ENCODE measurements at places on chromosomes 5 and 9. TPM values are rescaled to one million over a fixed set of nuclear protein-coding genes. Genes with fewer than 3 reads are reported as not detected.

DNA sequence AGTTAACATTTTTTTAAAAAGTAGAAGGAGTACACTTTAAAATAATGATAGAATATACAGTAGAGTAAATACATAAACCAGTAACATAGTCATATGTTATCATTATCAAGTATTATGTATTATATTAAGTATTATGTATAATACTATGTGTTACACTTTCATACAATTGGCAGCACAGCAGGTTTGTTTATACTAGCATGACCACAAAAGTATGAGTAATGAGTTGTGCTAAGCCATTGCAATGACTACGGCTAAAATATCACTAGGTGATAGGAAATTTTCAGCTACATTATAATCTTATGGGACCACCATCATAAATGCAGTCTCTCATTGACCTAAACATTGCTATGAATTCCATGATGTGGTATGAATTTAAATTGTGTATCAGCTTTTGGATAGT is 506.0 kb downstream of the HTR1A start:
- DNase-seq, result no peak

DNA sequence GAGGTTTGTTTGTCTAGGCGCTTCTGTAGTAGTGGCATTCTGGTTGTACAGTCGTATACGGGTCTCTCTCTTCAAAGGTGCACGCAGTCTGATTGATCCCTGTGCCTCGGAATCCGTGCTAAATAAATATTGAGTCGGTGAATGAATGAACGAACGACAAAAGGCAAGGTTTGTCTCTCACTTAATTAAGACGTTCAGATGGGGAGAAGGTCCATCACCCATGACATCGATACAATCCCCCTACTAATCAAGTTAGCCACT is 500 bp upstream of the CREBRF start:
- DNase-seq, result no peak

- no peak for DNase-seq
Measured at GRCh38 chr9:85527331-85528020, 214.3 kb downstream of the AGTPBP1 start.

GRCh38 chr9:126301985-126302603 is 24.5 kb upstream of the MVB12B start:
- DNase-seq, result peak; percentile 7

GRCh38 chr5:14035859-14036503 is 91.5 kb upstream of the DNAH5 start:
- peak; percentile 99 for DNase-seq

DNA sequence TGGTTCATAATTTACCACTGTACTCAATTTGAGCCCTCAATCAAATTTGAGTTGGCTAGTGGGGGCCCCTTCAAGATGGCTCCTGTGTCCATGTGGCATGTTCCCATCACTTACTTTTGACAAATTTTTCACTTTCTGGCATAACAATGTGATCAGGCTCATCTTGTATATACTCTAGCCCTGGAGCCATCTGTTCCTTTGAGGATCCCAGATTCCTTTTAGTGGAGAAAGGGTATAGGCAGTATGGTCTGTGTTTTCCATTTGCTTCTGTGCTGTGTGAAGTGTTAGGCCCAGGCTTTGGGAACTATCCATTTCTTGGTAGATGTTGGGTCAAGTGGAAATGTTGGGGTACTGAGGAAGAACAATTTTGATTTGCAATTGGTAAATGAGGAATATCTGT is 45.7 kb downstream of the SH3GL2 start:
- no peak for DNase-seq

DNA sequence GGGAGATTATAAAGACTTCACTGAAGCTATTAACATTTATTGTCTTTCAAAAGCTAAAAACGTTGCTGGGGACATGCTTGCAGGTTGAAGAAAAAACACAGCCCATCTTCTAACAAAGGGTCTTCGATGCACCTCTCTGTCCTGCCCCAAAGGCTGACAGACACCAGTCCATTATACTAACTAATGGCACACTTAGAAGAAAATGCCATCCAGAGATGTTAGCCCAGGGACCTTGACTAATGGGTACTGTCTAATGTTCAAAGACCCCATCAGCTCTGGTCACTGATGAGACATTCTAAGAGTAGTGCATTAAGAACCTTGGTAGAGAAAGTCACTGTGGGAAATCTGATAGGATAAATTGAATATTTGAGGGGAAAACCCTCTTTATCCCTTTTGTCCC is 124.9 kb downstream of the EBF1 start:
- DNase-seq, result no peak

GRCh38 chr5:2184026-2184366 is 301.3 kb upstream of the IRX4 start:
- no peak for DNase-seq

- DNase-seq, result no peak
Measured at GRCh38 chr9:13555516-13555915, 276.0 kb upstream of the MPDZ start.

GRCh38 chr5:87034557-87034956 is 233.1 kb upstream of the RASA1 start:
- DNase-seq, result no peak

- no peak for DNase-seq
Measured at GRCh38 chr5:77990020-77990419, 213.9 kb upstream of the TBCA start.

- no peak for DNase-seq
Measured at GRCh38 chr9:134726026-134726721, 84.6 kb downstream of the COL5A1 start.

GRCh38 chr9:131629825-131630204 is 84.5 kb downstream of the PRRT1B start:
- no peak for DNase-seq

DNA sequence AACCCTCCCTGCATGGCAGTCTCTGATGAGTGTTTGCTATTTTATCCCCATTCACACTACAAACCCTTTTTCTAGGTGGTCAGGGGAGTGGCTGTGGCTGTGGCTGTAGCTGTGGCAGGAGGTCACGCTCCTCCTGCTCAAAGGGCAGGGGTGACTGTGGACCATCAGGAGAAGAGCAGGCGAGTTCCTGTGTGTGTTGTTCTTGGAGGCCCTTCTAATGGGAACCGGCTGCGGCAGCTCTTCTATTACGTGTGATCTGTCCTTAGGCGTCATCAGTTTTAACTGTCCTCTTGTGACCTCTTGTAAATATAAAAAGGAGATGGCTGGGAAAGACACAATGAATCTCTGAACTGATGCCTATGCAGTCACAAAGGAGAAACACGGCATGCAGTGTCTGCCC is 65.1 kb downstream of the ANKH start:
- peak; percentile 97 for DNase-seq

DNA sequence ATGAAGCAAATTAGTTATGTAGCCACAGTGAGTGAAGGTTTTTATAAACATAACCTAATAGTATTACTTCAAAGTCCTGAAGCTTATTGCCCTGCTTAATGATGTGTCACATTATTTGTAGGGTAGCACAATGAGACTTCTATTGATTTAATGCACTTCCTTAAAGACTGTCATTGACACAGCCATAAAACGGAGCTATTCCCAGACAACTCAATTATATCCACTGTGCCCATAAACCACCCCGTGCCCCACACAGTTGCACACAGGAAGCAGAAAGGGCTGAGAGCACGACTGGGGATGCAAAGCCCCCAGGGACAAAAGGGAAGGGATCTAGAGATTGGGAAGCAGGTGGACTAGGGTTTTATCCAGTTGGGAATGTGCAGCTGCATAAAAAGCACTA is 37.0 kb downstream of the TRIM32 start:
- no peak for DNase-seq

DNA sequence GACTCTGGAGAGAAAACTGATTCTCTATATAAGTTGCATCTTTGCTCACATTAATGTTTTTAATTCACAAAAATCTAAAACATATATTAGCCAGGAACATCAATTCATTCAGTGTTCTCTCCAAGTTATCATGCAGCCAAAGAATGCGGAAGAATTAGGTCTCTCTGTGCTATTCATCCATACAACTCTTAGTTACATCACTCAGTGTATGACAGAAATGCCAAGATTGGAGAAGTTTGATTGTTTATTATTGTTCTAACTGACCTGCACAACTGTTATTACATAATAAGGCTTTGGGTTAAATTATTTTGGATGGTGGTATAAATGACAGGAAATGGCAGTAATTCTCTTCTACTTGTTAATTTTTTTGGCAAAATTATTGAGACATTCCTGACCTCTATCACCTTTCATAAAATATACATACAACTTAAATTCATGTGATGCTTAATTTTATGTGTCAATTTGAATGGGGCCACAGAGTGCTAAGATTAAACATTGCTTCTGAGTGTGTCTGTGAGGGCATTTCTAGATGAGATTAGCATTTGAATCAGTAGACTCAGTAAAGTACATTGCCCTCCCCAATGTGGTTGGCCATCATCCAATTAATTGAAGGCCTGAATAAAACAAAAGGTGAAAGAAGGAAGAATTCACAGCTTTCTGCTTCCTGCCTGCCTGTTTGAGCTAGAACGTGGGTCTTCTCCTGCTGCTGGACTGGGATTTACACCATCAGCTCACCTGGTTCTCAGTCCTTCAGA is 70.2 kb downstream of the NR2F1-AS1 start:
- DNase-seq, result no peak

DNA sequence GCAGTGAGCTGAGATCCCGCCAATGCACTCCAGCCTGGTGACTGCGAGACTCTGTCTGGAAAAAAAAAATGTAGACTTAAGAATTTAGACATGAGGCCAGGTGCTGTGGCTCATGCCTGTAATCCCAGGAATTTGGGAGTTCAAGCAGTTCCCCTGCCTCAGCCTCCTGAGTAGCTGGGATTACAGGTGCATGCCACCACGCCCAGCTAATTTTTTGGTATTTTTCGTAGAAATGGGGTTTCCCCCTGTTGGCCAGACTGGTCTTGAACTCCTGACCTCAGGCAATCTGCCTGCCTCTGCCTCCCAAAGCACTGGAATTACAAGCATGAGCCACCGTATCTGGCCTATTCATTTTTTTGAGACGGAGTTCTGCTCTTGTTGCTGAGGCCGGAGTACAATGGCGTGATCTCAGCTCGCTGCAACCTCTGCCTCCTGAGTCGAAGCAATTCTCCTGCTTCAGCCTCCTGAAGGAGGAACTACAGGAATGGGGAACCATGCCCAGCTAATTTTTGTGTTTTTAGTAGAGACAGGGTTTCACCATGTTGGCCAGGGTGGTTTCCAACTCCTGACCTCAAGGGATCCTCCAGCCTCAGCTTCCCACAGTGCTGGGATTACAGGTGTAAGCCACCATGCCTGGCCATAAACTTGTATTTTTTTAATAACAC is 14.0 kb downstream of the DDX46 start:
- DNase-seq, result no peak

- no peak for DNase-seq
Measured at GRCh38 chr9:96342571-96343245, 40.7 kb upstream of the HSD17B3 start.

DNA sequence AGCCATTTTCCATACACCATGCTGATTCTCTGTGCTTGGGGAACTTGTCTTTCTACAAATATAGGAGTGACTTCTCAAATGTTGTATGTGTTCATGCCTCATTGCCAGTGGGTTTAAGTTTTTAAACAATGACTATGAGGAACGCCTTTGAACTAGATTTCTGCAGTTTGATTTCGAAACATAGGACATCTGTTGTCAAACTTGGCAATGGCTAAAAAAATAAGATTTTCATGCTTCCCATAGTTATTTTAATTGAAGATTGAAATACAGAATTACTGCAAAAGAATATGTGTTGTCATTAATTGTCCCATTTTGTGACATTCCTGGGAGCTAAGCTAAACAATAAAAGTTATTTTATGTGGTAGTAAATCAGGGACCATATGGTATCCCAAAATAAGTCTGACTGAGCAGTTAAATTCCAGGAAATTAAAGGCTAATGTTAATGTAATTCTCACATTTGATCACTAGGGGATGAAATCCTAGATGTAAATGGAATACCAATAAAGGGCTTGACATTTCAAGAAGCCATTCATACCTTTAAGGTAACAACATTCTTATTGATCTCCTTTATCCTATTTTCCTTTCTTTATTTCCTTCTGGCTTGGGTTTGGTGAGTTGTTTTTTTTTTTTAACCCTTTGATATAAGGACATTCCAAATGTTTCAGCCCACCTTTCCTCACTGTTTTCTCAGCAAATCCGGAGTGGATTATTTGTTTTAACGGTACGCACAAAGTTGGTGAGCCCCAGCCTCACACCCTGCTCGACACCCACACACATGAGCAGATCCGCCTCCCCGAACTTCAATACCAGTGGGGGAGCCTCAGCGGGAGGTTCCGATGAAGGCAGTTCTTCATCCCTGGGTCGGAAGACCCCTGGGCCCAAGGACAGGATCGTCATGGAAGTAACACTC is 116.7 kb downstream of the GOLPH3 start:
- no peak for DNase-seq

DNA sequence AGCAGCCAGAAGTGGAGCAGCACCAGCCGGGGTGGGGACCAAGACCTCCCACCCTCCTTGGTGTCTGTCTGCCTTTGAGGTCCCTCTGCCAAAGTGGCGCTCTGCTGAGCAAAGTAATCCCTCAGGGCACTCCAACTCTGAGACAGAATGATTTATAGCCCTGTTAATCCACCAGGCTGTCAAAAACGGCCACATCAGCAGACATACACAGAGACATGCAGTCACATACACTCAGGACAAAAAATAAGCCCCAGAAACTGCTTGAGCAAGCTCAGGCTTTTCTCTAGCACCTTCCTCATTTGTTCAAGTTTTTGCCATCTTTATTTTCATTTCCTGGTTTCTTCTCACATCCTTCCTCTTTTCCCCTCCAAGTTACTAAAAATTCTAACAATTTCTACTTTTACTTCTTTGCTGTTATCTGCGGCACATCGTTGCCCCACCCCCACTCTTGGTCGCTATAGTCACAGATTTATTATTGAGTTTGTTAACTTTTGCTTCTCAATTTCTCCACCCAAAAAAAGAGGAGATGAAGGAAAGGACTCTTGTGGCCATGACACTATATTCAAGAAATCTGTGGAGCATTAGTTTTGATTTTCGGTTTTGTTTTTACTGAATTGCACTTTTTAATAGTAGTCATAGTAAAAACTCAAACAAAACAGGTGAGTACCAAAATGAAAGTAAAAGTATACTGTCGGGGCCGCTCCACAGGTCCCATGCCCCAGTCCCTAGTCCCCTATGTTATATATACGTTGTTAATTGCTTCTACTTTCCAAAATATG is 17.4 kb upstream of the ADRB2 start:
- DNase-seq, result no peak

GRCh38 chr9:75552941-75553340 is 337.5 kb upstream of the PCSK5 start:
- DNase-seq, result peak; percentile 9

Gene TSC1
- polyA plus RNA-seq, result 45.2 TPM

Gene PITX1
- polyA plus RNA-seq, result 14.3 TPM

Gene GARIN3
- not detected for polyA plus RNA-seq

Gene TNFAIP8
- 11.3 TPM for polyA plus RNA-seq

Gene ZFP2
- polyA plus RNA-seq, result 0.32 TPM

Gene OLFM1
- polyA plus RNA-seq, result 1.3 TPM

Gene CSF1R
- polyA plus RNA-seq, result 0.29 TPM

Gene PCDHGA2
- polyA plus RNA-seq, result 6.8 TPM

Gene NEUROG1
- polyA plus RNA-seq, result not detected

Gene TEK
- polyA plus RNA-seq, result 0.71 TPM

Gene RIC1
- polyA plus RNA-seq, result 52.3 TPM

Gene AQP7
- polyA plus RNA-seq, result not detected

Data from BJ (cell line).